ENCODE measurements at places on chromosomes 13 and 19.

GRCh38 chr13:91698308-91698707 lies 299.9 kb downstream of the GPC5 start:
- no peak for DNase-seq

GRCh38 chr13:77016888-77017623 lies 9.9 kb downstream of the FBXL3 start:
- DNase-seq: no peak

- no peak for DNase-seq
These were observed 945.0 kb upstream of the PCDH20 start for GRCh38 chr13:62360609-62361008.

GRCh38 chr19:29774126-29774525 lies 37.7 kb upstream of the CCNE1 start:
- no peak for DNase-seq

- DNase-seq: peak; percentile 82
These were observed 5.8 kb downstream of the KLF2 start for GRCh38 chr19:16330368-16330801.

DNA sequence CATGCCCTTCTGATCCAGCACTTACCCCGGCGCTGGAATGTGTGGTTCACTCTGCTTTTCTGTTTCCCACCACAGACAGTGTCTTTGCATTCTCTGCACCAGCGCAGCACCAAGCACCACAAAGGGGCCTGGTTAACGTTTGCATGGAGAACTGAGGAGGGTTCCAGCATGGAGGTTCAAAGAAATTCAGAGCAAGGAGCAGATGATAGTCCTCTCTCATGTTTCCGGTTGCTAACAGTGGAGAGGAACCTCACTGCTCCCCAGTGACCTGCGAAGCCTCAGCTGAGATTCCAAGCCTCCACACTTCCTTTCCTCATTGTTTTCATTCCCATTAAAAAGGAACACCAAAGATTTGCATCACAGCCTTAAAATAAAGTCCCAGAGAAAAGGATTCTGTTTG lies 99.7 kb downstream of the STARD13 start:
- no peak for DNase-seq

- DNase-seq: no peak
These were observed 2.8 kb downstream of the RASA3 start for GRCh38 chr13:114129649-114130062.

- no peak for DNase-seq
These were observed 1.4 kb downstream of the GRIN3B start for GRCh38 chr19:1001538-1002166.

GRCh38 chr19:10113964-10114650 lies 2.6 kb downstream of the P2RY11 start:
- DNase-seq: no peak

- DNase-seq: peak; percentile 49
These were observed 115.2 kb downstream of the STK24 start for GRCh38 chr13:98461486-98462240.

- DNase-seq: no peak
These were observed 216.2 kb downstream of the MAB21L1 start for GRCh38 chr13:35260316-35260715.

DNA sequence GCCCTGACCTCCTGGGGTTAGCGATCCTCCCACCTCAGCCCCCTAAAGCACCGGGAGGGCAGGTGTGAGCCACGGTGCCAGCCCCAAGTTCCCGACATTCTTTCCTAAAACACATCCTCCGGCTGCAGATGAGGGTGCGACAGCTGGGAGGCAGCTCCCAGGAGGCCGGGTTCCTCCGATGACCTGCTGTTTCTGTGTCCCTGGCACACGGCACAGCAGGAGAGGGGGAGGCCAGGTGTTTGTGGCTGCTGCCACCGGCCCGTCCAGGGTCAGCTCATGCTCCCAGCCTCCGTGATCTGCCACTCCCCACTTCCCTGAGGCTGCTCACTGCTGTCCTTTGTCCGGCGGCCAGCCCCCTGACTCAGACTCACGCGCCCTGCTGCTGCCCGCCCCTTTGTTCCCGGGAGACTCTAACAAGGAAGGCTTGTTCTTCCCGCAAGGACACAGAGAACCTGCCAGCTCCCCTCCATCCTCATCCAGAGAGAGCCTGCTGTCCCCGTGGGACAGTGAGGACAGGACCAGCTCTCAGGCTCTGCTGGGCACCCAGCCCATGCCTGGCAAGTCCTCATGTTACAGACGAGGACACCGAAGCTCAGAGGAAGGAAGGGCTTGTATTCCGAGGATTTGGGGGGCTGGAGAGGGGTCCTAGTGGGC lies 10.6 kb upstream of the MADCAM1 start:
- peak; percentile 67 for DNase-seq

DNA sequence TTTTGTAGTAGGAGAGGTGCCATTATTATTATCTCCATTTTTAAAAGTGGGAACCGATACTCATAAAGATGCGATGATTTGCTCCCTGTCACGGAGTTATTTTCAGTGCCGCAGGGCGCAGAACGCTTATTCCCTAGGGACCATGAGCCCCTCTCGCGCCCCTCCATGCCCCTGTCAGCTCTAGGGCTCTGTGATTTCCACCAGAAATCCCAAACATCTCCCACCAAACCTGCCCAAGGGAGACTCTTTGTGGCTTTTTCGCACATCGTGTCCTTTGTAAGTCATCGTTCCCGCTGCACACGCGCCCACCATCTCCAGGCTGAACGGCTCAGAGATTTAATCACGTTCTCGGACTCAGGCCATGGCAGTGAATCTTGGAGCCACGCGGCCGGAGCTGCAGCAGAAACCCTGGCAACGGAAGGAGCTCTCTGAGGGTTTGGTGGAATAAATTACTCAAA lies 105.1 kb downstream of the DNAJC15 start:
- no peak for DNase-seq

- no peak for DNase-seq
These were observed 537.4 kb downstream of the SLITRK6 start for GRCh38 chr13:85261757-85262346.

DNA sequence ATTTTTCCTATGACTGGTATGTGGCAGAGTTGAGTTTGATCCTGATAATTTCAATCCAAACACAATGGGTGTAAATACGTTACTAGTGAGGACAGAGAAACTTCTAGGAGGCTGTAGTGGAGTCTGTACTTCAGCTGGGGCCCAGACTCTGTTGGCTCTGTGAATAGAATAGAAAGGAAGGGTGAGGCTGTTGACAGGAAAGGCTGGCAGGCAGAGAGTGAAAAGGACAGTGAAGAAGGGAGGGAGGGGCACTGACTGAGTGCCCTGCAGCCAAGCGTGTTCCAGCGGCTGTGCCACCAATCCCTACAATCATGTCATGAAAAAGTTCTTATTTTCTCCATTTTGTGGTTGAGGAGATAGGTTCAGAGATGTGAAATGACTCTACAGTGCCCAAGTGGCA lies 80.5 kb downstream of the MBNL2 start:
- DNase-seq: no peak

GRCh38 chr13:24672141-24673132 lies 7.8 kb upstream of the ATP12A start:
- DNase-seq: no peak

DNA sequence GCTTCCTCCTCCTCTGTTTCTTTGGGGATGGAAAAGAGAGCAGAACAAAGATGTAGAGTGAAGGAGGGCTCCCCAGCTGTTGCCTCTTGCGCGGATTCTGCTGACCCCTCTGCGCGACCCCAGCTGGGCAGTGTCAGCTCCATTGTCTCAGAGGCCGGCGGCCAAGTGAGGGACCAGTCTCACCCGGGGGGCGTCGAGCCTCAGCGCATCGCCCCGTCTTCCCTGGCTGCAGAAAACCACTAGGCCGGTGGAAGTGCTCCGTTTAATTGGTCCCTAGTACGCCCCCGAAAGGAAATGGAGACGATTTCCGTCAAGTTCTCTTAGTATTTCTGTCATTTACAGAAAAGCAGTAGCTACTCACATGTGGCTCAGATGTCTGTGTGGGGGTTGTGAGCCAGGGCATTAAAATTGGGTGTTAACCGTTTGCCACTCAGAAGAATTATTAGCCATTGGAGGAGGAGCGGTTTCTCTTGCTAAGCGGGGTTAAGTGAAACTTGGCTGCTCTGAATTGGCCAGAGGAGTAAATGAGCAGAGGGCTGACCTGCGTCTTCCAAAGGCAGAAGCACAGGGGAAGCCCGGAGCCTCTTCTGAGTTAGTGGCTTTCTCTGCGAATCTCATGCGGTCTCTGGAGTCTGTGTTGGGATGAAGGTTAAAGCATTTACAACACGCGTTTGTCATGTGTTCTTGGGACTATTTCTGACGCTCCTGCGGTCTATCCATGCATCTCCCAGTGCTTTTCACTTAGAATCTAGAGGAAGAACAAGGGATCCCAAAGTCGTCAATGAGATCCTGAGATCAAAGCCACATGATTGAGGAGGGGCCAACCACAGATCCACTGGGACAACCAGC lies 132.8 kb upstream of the MYO16 start:
- no peak for DNase-seq

- no peak for DNase-seq
These were observed 344.1 kb downstream of the RFC3 start for GRCh38 chr13:34161931-34162543.

Data from tibial artery (tissue), 4 donors.